ENCODE measurements at places on chromosomes 12 and 14.

DNA sequence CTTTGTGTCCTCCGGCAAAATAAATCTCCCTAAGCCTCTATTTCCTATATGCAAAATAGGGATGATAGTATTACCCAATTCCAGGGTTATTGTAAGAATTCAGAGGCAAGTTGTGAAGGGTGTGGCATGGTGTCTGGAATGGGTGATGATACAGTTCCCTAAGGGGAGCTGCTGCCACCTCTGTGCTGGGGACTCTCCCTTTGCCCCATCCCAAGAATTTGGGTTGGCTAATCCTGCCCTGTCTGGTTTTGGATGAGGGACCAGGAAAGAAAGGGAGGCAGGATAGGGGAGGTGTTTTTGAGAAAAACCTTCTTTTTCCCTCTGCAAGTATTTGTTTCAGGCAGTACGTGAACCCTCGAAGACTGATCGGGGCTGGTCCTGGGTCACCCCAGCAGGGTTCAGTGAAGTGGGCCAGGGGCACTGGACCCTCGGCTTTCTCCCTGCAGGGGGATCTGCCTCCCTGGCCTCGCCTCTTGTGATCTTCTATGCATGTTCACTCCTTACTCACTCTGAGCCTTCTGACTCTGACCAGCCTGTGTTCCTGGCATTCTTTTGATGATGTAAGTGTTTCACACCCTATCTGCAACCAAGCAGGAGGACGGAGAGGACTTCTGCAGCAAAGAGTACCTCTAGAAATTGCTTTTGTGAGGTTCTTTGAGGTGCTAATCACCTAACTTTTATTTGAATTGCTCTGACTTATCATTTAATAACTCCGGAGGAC lies 60.8 kb downstream of the RASSF3 start:
- DNase-seq, result no peak

DNA sequence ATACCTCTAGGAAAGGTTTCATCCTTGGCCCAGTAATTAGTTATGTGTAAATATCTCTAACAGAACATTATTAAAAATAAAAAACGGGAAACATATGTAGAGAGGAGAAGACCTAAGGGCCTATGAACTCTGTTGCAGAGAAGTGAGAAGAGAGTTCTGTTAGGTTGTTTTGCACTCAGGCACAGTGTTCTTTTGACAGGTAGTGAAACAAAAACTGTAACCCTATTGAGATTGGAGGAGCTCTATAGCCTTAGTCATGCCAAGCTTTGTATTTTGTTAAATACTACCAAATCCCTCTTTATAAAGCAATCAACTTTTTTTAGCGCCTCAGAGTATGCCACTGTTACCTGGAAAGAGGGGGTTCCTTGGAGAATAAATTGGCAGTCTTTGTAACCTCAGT lies 77.6 kb downstream of the CNTN1 start:
- no peak for DNase-seq

- DNase-seq, result no peak
These were observed 178.9 kb upstream of the MGAT4C start for GRCh38 chr12:86435053-86435452.

GRCh38 chr14:71384007-71384845 lies 477.0 kb downstream of the PCNX1 start:
- no peak for DNase-seq

GRCh38 chr12:87812030-87812429 lies 217.2 kb downstream of the C12orf50 start:
- no peak for DNase-seq

DNA sequence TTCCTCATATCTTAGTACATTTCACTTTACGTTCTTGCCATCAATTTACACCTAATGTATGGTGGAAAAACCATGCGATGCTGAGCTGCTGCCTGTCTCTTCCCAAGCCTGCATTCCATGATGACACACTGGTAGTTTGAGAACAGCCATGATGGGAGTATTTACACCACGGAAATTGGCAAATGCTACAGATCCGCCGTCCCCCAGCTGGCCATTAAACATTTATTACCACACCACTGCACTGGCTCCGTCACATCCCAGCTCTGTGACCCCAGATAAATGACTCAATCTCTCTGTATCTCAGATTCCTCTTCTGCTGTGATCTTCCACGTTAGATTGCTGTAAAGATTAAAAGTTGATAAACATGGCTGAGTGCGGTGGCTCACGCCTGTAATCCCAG lies 13.9 kb downstream of the ESRRB start:
- DNase-seq, result no peak
